MM.1S (cell line): ENCODE measurements at places on chromosomes 7 and 10.
A peak's percentile ranks its signal among the peaks of the same experiment; 100 is the strongest.

DNA sequence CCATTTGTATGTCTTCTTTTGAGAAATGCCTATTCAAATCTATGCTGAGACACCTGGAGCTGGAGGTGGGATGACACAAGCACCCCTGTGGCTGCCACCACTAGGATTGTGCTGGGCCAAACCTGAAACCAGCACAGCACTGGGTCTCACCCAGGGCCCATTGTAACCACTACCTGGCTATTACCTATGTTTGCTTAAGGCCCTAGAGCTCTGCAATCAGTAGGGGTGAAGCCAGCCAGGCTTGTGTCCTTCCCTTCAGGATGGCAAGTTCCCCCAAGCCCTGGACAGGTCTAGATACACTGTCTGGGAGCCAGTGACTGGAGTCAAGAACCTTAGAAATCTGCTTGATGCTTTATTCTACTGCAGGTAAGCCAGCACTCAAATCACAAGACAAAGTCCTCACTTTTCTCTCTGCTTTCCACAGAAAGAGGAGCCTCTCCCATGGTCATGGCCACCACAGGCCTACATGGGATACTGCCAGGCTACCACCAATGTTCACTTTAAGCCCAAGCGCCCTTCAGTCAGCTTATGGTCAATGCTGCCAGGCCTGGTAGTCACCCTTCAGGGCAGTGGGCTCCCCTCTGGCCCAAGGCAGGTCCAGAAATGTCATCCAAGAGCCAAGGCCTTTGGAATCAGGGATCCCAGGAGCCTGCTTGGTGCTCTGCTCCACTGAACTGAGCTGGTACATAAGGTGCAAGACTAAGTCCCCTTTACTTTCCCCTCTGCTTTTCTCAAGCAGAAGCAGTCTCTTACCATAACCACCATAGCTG lies 105.3 kb downstream of the BMS1 start:
- no peak for DNase-seq

DNA sequence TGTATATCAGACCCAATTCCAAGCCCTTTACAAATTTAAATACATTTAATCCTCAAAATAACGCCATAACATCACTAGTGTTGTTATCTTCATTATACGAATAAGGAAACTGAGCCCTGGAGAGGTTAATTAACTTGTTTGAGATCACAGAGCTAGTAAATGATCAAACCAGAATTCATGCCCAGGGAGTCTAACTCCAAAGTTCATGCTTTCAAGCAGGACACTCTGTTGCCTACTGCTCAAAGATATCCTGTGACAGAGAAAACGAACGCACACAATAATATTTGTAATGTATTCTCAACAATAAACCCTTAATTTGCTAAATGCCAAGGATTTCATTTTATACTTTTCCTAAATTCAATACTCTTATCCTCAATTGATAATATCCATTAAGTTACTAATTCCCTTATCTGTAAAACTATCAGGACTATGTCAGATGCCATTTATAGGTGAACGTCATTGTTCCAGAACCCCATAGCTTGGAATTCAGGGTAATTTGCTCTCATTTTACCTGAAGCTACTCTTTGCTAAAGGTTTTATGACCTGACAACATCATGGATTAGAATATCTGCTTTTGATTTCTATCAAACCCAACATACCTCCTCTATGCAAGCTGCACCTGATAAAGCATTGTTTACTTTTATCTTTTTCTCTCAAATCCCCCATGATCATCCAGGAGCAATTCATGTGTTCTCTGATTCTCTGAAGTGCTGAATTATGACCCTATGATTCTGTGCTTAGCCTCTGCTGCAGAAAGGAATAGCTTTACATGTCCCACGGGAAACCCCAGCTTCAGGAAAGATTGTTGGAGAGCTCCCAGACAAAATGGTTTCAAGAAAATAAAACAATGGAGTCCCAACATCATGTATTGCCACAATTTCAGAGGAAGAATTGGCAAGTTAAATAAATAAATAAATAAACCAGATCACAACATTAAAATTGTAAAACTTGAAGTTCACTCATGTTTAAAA lies 150.2 kb upstream of the CDK1 start:
- DNase-seq = no peak

DNA sequence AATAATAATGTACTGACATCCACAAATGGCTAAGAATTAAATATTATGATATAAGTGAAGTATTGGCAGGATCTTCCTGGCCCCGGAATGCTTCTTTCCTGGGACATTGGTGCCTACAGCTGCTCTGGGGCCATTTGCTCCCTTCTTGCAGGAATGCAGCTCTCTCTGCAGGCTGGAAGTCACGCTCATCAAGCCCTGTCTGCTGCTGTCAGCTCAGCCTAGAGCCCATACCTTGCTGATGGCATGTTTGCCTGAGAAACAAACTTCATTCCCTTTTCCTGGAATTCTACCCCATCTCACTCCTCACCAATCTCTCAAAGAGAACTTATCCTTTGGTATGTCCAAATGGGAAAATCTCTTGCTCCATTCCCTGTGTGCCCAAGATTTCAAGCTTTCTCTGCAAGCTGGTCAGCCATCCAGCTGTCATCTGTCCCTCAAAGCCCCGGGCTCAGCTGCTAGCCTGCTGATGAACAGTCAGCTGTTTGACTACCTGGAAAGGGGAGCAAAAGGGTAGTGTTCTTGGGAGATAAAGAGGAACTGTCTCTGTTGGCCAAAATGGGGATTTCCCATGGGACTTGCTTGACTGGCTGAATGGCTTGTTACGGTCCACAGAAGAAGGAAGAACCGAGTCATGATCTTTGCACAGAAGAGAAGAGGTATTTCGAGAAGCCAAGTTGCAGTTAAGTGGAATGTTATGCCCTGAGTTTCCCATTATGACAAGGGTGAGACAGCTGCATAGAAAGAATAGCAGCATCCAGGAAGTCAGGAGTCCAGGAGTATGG lies 12.0 kb upstream of the RASSF4 start:
- no peak for DNase-seq

GRCh38 chr10:70093335-70093944 lies 39.2 kb downstream of the AIFM2 start:
- DNase-seq = no peak

- DNase-seq = no peak
These were observed 475.0 kb downstream of the DNAJB9 start for GRCh38 chr7:109044691-109045090.

- no peak for DNase-seq
These were observed 758.0 kb downstream of the AUTS2 start for GRCh38 chr7:70356085-70356786.

DNA sequence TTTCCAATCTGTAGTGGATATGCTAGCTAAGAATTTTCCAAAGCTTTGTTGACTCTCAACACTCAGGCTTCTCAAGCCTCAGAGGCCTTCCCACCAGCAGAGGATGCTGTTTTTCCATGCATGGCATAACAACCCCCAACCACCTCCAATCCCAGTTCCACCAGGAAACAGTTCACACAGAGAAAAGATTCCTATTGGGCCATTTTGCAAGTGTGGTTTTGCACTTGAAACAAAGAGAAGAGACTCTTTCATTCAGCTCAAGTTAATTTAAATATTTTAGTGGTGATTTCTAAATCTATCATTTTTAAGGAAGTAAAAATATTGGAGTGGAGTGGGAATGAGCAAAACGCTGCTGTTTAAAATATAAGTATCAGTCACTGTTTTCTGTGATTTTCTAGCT lies 105.6 kb upstream of the COL1A2 start:
- DNase-seq = peak; percentile 8

DNA sequence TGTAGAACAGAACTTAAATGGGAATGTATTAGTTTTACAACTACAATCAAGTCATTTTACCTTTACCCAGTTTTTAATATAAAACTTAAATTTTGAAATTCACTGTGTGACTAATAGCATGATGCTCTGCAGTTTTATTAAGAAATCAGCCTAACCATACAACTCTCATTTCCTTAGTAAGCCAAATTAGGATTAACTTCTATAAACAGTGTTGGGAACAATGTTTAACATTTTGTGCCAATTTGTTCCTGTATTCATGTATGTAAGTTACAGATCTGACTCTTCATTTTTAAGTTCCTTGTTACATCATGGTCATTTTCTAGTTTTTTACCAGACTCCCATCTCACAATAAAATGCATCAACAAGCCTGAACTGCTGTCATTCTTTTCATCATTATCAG lies 209.8 kb downstream of the ZEB1 start:
- no peak for DNase-seq
